Stimulated activated CD4-positive, alpha-beta T cell treated with anti-CD3 and anti-CD28 coated beads, Interleukin-15, amount 100 ng/mL, for 1 hour (primary cell): ENCODE measurements at places on chromosomes 5 and 9.

DNA sequence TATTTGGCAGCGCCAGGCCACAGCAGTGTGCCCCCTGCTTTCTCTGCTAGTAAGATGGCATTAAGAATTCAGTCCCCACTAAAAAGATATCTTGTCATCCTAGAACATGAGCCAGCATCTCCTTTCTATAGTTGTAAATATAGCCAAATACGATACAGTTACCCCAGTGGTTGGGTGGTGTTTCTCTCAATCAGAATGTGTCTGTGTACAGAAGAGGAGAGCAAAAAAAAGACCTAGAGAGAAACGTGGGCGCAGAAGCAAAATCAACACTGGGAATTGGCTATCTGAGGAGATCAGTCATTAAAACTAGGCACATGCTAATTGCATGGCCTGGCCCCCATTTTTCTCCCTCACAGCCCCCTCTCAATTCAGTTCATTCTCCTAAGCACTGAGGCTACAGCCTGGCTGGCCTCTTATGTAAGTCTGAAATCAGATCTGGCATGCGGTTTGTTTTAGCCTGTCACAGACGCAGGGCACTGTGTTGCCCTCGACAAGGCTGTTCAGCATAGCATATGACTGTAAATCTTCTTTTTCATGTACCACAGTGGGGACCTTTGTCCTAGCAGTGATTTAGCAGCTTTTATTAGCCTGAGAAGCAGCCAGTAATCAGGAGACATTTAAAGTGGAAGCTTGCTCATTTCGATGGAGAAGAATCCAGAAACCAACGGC, 57.8 kb downstream of the RORB start:
- DNase-seq = no peak

- no peak for DNase-seq
Observed at GRCh38 chr9:129225815-129226214, 47.8 kb upstream of the IER5L start.

DNA sequence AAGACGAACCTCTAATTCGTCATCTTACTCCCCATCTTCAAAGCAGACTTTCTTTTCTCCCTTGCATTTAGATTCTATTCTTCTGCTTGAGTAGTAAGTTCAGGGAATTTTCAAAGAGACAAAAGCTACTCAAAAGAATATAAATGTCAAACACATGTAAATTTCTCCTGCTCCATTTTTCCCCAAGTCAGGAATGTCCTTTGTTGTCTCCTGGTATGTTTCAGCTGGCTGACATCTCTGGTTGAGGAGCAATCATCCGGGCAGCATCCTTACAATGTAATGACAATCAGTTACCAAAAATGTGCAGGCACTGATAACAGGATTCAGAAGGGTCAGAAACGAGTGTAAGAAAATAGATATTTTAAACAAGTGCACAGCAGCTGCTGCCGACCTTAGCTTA, 47.6 kb upstream of the PPP1R2B start:
- no peak for DNase-seq

DNA sequence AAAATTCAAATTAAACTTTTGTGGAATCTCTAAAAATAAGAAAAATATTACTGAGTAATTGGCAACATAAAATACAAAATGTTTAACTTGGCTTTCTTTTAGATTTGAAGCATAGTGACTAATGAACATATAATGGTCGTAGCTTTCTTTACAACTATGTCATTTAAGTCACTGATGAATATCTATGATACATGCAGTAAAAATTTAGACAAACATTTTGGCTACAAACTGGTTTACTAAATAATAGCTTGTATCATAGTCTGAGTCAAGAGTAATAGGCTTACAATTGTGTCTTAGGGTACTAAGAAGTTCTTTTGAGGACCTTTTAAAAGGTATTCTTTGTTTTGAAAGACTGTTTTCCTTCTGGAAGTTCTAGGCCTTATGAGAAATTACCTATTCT, 2.0 kb upstream of the APC start:
- no peak for DNase-seq

- DNase-seq = no peak
Observed at GRCh38 chr9:35728041-35728971, 3.7 kb downstream of the TLN1 start.

GRCh38 chr5:107704681-107705401, 34.1 kb upstream of the EFNA5 start:
- no peak for DNase-seq
